ENCODE measurements at places on chromosomes 4 and X. TPM values are rescaled to one million over a fixed set of nuclear protein-coding genes. Genes with fewer than 3 reads are reported as not detected.

C1QTNF7 gene
- total RNA-seq: not detected

- DNase-seq: peak; percentile 53
These were observed 6.8 kb upstream of the BCOR start for GRCh38 chrX:40104630-40104984.

NAA11 gene
- not detected for total RNA-seq

CSAG1 gene
- not detected for total RNA-seq

- DNase-seq: no peak
These were observed 540.0 kb upstream of the NR3C2 start for GRCh38 chr4:148982200-148982599.

ANKRD37 gene
- 7.1 TPM for total RNA-seq

DNA sequence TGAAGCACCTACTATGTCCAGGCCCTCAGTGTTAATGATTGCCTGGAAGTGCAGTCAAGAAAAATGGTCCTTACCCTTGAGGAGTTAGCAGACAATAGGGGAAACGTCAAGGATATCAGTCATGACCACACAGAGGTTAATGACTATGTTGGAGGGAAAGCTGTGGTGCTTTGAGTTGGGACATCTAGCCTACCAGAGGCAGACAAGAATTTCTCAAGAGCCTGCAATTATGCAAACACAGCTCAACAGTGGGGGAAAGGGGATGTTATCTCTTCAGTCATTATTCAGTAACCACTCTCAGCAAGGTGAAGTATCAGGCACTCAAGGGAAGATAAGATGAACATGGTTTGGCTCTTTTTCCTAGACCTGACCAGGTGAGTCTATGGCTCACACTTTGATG lies 7.0 kb upstream of the FGFBP1 start:
- DNase-seq: no peak

DNA sequence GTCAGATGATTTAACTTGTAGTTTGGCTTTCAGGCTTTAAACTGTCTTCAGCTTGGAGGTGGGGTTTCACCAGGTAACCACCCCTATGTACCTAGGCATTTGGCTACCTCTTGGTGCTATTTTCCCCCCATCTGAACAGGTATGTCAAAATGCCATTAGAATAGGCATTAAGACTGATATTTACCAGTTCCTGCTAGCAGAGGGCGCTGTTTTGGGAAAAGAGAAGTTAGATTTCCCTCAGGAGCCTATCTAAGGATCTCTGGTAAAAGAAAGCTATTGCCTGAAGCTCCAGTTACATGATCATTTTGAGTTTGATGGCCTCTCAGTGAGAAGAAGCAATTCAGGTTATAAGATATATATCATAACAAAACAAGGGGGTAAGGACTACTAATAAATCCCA lies 879.1 kb downstream of the SH3BGRL start:
- no peak for DNase-seq

DUX4 gene
- not detected for total RNA-seq

DNA sequence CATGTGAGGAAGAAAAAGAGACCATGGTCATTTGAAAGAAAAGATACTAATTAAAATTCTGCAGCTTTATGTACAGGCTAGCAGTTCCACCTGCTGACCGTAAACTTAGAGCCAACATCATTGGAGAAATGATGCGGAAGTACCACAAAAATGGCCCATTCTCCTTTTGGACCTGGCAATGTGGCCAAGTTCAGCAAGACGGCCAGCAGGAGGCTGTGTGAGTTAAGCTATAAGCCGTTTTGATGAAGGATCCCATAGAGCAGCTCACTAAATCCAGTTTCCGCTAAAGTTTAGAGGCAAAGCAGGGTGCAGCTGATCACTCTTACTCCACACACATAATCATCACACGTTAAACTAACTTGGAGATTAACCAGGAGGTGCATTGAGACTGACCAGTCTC lies 133.8 kb downstream of the LDB2 start:
- peak; percentile 58 for DNase-seq

- DNase-seq: no peak
These were observed 42.1 kb upstream of the USP46 start for GRCh38 chr4:52701207-52701606.

DNA sequence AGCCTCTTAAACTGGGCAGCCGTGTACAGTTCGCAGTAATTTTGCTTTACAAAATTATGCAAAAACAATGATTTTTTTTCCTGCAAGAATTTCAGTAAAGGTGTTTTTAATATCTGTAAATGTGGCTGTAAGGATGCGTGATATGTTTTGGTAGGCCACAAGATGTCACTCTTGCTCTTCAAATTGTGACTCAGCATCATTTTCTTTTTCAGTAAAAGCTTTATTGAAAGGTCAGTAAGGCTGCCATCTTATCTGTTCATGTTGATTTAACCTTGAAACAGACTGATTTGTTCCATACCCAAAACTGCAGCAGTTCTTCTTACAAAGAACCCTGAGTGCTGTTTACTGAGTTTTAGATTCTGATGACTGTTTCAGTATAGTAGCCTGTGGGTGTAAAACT lies 39.9 kb downstream of the TXLNG start:
- peak; percentile 64 for DNase-seq

SULT1B1 gene
- 12.6 TPM for total RNA-seq

PSAPL1 gene
- total RNA-seq: not detected

DNA sequence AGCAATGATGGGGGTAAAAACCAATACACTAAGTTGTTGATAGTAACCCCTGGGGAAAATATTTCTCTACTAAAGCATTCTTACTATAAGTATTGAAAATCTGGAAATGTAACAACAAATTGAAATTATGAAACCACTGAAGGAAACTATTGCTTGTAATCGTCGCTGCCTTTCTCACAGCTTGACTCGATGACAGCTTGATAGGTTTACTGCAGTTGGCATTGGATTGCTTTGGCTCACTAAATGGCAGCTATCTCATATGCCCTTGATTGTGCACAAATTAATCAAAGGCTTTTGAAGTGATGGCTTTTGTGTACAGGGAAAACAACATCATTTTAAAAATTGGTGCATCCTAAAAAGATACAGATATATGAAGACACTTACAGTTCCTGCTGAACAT lies 419.6 kb upstream of the TENM3 start:
- DNase-seq: no peak
